ENCODE measurements at places on chromosomes 4 and X. TPM values are rescaled to one million over a fixed set of nuclear protein-coding genes. Genes with fewer than 3 reads are reported as not detected.

COX7B gene
- total RNA-seq = 198 TPM

VGLL1 gene
- total RNA-seq = not detected

DNA sequence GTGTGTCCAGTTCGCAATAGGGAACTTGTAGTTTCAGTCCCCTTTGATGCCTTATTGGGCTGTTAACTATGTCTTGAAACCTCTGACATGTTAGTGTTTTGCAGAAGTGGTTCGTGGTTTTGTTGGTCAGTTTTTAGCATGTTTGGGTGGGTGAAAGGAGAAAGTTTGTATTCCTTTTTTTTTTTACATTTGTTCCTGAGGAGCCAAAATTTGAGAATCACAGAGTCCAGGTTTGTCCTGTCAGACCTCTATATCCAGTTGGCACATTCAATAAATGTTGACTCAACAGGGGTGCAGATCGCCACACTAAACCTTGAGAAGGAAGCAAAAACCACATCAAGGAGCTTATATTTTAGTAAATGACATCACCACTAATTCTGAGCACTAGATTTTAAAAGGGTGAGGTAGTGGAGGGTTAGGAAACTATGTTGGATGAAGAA, 26.2 kb downstream of the DLG3 start:
- no peak for DNase-seq

- DNase-seq = no peak
Observed at GRCh38 chr4:152981278-152981677, 45.2 kb downstream of the FHDC1 start.

DNA sequence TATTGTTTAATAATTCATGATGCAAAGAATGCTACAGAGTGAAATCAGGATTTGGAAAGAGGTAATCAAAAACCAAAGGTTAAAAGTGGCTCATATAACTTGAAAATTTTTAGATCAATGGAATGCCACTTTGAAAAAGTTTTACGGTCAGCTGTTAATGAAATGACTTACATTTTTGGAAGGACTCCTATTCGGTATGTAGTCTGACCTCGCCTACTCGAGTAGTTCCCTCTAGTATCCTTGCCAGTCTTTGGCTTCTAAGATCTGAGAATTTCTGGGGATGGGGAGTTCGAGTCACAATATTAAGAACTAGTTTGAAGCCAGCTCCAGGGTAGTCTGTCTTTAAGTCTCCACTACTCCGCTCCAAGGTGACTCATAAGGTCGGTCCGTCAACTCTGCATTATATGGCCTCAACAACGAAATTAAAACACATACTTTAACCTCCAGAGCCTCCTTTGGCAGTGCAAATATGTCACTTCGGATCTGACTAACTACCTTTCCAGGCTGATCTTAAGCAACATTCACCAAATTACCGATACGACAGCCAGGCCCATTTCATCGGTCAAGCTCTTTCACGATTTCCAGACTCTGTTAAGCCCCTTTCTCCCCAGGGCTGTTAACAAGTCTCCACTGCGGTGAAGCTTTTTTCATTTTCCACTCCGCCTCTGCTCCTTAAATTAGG, 733 bp upstream of the NAA15 start:
- DNase-seq = no peak

GRCh38 chr4:3705236-3705987, 60.8 kb upstream of the ADRA2C start:
- DNase-seq = no peak

DNA sequence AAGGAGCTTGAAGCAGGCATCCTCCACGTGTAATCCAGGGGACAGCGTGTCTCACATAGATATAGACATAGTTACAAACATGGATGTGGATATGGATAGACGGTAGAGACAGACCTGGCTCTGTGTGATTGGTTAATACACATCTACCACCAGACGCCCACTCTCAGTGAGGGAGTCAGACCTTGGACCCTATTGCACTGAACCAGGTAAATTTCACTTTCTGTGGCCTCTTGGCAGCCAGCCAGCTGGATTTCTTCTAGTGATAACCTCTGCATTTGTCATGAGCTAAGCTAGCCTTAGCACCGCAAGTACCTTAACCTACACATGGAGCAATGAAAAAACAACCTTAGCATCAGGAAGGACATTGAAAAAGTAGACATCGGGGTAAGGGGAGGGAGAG, 79.2 kb upstream of the ACSL4 start:
- no peak for DNase-seq

GRCh38 chrX:13265549-13266132, 54.2 kb downstream of the ATXN3L start:
- DNase-seq = no peak

CXCL3 gene
- total RNA-seq = 2.9 TPM

GRCh38 chrX:48475774-48476577, at the start of gene FTSJ1:
FTSJ1 (plus strand) TSS chrX:48476199; CDS start chrX:48478048, 1,849 bp downstream.
- peak; percentile 80 for DNase-seq

DNA sequence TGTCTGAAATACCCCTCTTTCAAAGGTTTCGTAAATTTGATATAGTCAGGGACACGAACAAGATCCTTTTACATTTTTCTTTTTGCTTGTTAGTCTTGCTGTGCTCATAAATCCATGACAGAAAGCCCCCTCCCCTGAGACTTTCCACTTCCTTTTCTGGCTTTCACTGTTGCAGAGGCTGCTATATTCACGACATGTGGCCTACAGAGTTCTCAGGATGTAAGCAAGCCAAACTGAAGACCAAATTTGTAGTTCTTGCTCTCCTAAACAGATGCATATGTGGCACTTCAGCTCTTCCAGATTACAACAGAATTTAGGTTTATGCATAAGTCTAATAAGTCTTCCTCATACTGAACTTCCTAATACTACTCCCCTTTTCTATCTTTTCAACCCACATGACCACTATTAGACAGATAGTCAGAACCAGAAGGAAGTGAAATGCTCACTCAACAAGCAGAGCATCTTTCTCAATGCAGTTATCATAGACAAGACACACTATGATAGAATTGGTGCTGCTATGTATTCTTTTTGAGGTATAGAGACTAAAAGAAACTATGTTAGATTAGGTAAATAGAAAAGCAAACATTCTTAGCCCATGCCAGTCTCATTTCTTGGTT, 15.0 kb downstream of the BTK start:
- DNase-seq = no peak

DNA sequence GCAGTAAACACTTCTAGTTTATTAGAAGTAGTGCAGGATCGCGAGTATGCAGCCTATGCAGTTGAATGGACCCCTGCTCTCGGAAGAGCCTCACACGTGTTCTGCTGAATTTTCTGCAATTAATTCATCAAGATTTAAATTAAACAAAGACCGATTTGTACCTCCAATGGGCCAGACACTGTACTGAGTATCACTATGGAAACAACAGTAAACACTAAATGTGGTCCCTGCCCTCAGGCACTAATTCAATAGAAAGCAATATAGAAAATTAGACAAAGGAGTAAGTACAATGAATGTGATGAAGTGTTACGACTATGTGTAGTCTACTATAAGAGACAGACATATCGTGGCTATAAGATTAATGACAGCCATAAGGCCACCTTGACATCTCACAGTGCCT, 740.3 kb upstream of the FRG1 start:
- DNase-seq = no peak

ATOH1 gene
- 1.0 TPM for total RNA-seq

RBM3 gene
- total RNA-seq = 213 TPM

DNA sequence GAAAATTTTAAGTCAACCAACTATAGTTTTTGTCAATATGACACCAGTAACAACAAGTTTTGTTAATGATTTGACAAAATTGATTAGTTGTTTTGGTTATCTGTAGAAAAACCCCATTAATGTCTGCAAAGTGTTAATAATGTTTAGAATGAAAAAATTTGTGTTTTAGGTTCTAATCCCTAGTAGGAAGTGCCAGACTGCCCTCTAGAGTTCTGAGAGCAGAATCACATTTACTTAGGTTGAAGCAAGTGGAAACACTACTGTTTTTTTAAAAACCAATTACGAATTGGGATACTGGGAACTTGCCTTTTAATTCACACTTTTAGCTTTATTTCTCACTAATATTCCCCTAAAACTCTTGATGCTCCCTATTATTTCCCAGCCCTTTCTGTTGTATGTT, 101.1 kb upstream of the CYLC1 start:
- DNase-seq = no peak

DNA sequence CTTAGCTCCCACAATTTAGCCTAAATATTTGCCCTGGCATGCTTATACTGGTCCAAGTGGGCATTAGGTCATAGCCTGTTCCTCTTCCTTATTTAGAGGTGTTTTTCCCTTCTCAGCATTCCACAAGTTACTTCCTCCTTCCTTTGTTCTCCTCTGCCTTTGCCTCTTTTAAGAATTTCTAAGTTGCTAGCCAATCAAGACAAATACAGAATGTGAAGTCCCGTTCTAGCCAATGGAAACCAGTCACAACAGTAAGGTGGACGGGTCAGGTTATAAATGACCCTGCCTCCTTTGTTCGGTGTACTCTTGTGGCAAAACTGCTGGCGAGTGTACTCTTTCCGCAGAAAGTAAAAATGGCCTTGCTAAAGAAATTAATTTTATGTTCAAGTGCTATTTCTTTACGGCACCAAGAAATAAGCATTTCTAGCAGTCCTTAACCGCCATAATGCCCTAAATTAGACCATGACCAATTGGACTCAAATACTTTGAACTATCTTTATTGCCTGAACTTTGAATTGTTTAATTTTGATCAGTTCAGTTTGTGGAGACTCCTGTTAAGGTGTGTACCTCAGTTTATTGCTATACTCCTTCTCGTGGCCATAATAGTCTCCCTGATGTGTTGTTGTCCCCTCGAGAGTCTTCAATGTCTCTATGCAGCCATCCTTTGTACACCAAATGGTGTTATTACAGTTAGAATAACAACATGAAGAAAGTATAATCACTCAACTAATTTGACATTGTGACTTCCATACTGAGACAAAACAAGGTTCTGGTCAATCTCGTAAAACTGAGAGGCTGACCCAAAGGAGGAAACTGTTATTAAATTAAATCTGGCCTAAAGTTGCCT, 1.6 kb upstream of the HADH start:
- DNase-seq = no peak

DNA sequence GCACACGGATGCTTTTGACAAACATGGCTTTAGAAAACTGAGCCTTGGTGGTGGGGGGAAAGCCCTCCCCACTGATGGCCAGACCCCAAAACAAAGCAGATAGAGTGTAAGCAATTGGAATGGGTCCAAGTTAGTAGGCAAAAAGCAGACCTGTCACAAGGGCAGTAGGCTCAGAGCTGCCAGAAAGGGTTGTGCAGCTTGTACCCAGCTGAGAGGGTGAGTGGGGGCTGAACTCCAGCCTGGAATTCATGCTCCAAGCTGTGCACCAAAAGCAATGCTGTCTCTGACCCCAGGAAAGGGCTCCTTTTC, 101.1 kb upstream of the TEX13D start:
- DNase-seq = no peak

DNA sequence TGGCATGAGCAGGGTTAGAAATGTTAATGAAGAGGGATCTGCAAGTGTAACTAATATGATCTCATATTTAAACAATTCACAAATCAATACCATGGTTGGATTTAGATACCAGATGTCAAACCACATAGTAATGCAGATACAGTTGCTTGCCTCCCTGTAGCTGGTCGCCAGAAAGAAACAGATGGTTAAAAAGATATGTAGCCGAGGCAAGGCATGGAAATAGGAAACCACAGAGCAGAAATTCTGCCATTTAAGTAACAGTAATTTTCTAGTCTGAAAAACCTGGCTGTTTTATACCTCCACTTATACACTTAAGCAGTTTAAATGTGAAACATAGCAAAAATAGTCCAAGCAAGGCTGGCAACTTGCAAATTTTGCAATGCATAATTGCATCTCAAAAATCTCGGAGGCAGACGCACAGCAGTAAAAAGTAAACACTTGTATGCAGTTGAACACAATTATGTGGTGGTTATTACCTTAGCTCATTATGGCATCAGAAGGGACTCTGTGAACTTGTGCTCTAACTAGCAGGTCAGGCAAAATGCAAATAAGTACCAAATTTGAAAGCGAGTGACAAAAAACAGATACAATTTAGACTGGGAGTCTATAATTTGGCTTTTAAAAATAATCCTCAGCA, 126.8 kb downstream of the NAA11 start:
- DNase-seq = no peak

EDA2R gene
- total RNA-seq = 1.6 TPM

DNA sequence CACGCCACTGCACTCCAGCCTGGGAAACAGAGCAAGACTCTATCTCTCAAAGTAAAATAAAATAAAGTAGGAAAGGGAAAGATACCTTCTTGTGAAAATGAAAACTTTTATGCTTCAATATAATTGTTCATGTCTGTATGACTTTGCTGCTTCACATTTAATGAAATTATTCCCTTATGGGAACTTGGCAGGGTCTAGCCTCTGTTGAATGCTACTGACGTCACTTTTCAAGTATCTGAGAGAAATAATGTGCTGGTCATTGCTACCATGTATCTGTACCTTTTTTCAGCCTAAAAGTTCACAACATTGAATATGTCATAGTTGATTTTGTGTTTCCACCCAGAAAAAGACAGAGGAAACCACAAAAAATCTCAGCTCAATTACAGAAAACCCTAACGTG, 65.2 kb downstream of the PRDM5 start:
- DNase-seq = no peak

- no peak for DNase-seq
Observed at GRCh38 chrX:108114541-108114940, 23.0 kb downstream of the ATG4A start.

CCSER1 gene
- total RNA-seq = 1.1 TPM

GRCh38 chrX:20947411-20947912, 426.8 kb upstream of the CNKSR2 start:
- peak; percentile 45 for DNase-seq

DNA sequence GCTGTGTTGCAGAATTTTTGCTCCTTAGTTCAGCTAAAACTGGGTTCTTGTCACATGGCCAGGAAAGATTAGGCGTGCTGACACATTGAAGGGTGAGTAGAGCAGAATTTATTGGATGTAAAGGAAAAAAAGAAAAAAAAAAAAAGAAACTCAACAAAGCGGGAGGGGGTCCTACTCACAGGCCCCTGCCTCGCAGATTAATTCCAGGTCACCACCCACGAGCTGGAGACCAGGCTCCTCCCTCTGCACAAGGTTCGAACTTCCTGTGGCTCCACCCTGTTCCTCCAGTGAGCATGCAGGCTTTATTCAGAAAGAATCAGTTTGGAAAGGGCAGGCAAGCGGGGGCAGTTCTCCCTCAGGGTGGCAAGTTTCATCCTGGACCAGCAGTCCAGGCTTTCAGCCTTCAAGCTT, 17.1 kb downstream of the MGST2 start:
- no peak for DNase-seq

DNA sequence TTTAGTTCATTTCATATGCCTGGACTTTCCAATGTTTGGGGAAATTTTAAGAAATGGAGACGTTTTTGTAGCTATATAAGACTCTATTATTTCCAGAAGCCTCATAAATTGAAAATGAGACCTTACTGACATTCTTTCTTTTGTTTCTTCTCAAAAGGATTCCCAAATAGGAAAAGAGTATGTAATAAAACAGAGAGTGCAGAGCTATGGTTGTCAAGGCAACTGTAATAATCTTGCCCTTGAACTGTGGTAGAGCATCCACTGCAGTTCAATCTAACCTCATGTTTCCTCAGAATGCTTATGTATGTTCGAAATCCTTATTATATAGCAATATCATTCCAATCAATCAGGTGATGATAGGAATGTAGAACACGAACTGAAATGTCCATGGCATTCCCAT, 54.1 kb downstream of the AMELX start:
- DNase-seq = no peak
